ENCODE measurements at places on chromosomes 6 and 20.

DNA sequence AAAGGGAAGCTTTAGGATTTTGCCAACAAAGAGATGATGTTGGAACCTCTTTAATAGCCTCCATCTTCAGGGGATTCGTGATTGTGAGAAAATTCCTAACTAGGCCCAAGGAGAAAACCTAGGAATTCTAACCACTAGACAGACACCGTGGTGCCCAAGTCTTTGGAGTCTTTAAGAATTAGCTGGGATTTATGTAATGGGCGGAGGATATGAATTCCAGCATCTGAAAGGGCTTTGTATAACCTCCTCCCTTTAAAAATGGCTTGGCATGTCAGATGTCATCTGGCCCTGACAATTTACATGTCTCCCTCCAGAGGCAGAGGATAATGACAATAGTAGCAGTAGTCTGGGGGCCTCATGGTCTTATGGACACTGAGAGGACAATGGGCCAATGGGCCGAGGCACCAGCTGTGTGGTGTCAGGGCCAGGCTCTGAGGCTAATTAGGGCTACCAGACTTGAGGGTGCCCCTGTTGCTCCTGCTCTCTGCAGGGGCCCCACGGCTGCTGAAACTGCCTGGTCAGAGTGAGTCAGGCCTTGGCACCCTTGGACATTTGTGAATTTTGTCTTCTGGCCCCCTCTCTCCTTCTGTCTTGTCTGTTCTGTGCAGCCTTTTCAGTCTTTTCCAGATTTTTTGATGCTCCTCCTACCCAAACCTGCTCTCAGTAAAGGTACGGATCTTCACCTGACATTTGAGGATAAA lies 113.9 kb downstream of the EDN1 start:
- peak; percentile 31 for DNase-seq

GRCh38 chr6:79385893-79386292 lies 151.3 kb downstream of the LCA5 start:
- DNase-seq, result no peak

DNA sequence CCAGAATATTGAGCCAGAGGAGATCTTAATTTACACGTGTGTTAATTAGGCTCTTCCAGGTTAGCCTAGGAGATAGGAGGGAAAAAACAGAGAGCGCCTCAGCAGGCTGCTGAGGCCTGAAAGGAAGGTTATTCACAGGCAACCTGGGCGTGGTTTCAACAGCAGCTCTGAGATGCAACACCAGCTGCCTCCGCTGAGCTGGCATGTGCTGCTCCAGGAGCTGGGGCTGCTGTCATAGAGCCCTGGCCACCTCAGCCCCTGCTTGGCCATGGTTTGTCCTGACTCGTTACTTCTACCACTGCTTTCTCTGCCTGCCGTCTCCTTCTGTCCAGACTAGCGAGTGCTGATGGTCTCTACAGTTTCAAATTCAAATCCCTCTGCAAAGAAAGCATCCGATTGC lies 32.4 kb upstream of the RPP40 start:
- no peak for DNase-seq

DNA sequence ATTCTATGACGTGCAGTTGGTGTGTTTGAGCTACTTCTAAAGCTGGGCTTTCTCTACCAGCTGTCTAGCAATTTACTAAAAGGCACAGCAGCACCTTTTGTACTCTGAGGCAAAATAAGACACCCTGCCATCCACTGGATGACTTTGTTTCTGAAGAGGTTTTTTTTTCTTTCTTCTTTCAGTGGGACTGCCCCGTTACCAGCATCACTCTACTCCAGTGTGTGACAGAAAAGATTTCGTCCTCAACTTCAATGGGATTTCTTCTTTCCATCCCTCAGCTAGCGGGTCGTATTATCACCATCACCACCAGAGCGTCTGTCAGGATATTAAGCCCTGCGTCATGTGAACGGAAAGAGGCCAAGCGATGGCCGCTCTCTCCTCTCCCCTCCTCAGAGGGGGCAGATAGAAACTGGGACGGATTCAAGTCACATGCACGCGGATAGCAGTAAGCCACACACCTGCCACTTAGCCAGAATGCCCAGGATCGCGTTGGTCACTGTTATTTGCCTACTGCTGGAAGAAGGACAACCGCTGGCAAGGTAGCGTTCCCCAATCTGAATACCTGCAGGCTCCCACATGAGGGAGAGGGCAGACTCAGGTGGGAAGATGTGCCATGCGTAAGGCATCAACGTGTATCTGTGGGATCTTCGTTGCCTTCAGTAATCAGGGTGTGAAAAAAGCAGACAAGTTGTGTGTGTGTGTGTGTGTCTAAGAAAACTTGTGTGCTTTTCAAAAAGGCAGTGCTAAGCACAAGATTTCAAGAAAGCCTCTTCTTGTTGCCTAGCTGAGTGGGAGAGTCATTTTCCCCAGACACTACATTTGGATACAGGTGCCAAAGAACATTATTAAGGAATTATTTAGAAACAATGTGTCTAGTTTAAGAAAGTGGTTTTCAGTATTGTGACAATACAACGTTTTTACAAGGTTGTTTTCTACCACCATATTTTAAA lies 5.4 kb downstream of the FOXF2 start:
- DNase-seq, result no peak

DNA sequence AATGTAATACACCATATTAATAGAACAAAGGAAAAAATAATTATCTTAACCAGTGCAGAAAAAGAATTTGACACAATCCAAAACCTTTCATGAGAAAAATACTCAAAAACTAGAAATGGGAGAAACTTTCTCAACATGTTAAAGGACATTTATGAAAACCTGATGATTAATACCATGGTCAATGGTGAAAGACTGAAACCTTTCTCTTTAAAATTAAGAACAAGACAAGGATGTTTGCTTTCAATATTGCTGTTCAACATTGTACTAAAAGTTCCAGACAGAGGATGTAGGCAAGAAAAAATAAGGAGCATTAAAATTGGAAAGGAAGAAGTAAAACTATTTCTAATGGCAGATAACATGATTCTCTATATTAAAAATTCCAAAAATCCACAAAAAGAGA lies 981.3 kb upstream of the FLRT3 start:
- no peak for DNase-seq

- no peak for DNase-seq
Measured at GRCh38 chr6:113047148-113047547, 700.0 kb downstream of the RFPL4B start.

DNA sequence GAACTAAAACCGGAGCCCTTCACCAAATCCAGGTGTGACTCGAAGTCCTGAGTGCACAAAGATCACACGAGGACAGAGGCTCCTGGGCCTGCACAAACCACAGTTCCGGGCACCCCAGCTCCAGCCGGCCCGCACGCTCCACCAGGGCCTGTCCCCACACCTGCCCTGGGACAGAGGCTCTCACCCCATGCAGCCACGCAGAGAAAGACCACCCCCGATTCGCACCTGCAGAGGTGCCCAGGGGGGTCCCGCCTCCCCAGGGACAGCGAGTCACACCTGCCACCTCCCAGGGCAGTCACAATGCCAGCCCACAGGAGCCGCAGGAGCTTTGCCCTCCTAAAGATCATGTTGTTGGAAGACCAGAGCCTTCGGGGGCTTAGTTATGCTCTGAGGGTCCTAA lies 25.4 kb upstream of the MRGBP start:
- DNase-seq, result no peak

DNA sequence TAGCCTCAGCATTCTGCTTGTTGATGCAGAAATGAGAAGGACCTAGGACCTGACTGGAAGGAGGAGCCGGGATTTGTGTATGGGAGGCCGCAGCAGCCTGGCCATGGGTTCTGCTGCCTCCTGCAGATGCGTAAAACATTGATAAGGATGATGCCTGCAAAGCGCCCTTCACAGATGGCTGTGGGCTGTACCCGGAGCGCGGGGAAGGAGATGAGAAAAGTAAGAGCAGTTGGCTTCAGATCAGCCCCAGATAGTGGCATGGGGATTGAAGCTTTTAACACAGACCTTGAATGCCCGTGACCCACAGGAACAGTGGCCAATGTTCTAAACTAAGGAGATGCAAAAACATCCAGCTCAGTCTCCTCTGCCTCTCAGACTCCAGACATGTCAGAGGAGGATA lies 136.4 kb upstream of the KCNG1 start:
- no peak for DNase-seq

DNA sequence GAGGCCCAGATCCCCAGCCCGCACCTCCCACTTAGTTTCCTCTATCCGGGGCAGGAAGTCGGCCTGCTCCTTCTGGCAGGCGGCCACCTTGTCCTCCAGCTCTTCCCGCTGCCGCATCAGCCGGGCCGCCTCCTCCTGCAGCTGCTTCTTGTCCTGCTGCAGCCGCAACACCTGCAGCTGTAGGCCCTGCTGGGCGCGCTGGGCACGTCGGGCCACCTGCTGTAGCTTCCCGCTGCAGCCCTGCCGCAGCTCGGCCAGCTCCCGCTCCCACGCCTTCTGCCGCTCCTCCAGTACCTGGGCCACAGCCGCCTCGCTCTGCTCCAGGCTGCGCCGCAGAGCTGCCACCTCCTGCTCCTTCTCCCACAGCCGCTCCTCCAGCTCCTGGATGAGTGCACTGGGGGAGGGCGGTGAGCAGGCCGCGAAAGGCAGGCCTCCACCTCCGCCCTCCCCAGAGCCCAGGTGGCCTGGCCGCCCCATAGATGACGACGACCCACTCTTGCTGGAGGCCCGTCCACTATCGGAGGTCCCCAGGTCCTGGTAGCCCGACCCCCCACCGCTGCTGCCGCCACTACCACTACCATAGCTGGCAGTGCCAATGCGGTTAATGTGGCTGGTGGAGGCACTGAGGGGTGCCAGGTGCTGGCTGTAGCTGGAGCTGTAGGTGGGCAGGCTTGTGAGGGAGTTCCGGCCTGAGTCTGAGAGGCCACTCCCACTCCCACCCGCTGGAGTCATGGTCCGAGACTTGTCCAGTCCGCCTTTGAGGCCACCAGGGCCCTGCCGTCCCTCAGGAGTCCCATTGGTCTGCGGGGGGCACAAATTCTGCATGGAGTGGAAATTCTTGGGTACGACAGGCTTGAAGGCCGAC lies 6.0 kb upstream of the FASTKD5 start:
- DNase-seq, result peak; percentile 61

Data from AG08396 (cell line).